Nucleus accumbens (tissue), 56 donors: ENCODE measurements at places on chromosomes 1 and 21.

DNA sequence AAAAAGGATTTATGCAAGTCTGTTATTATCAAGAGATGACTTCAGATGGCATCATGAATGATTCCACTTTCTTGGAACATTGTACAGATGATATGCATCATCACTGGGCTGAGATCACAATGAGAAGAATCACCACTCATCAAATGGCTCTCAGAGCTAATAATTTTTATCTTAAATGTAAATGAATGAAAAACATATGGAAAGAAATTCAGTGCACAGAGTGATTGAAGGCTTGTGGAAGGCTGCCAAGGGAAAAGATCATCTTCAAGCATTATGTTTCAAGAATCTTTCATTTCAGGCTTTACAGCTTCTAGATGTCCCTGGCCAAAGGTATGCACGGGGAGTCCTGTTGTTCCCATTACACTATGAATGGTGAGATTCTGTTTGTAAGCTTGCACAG lies 955.7 kb downstream of the TTLL7 start:
- DNase-seq: no peak

DNA sequence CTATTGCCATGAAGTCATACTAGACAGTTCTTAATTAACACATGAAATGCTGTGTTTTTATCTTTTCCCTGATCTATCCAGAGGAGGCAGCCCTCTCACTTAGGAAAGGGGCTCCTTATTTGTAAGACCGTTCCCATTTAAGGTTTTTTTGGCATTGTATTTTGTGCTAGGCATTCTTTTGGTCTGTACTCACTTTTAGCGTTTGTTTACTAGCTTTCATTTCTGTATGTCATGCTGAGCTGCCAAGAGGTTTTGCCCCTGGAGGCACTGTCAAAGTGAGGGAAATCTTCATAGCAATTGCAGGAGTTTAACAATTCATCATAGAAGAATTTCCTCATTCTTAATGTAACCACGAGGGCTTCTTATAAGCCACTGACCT lies 59.5 kb downstream of the MTR start:
- DNase-seq: no peak

GRCh38 chr1:20848162-20848561 lies 61.1 kb upstream of the HP1BP3 start:
- no peak for DNase-seq

DNA sequence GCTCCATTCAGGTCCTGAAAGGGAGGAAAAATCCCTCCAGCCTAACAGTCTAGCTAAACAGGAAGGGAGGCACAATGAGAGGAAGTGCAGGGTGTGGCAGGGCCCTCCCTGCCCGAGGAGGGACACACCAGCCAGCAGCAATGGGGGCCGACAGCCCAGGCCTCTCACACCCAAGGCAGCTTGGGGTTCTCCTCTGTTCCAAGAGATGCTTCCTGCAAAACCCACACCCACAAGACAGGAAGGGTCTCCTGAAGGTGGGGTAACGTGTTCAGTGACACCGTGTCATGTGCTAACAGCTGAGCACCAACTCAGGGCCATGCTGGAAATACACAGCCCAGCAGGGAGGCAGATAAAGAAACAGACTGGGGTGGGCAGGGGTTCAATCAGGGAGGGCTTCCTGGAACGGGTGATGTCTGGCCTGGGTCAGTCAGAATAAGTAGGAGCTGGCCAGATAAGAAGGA lies 10.2 kb downstream of the ECE1 start:
- no peak for DNase-seq

DNA sequence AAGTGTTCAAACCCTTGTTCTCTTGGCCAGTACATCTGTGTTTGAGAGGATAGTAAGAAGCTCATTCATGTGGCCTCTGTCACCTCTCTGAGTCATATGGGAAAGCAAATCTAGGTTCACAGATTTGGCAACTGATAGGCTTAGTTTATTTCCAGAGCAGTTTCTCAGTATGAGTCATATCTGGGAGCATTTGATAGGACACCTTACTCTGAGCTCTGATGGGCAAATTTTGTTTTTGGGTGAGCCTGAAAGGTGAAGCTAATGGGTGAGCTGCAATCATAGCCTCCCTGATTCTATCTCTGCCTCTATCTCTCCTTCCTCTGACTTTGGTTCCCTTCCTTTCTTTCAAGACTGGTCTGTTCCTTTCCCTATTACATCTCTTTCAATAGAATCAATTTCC lies 134.4 kb downstream of the S1PR1 start:
- DNase-seq: no peak

- DNase-seq: no peak
These were observed 97.6 kb downstream of the CC2D1B start for GRCh38 chr1:52268372-52268771.

GRCh38 chr1:155137154-155137949 lies 1.7 kb downstream of the SLC50A1 start:
- no peak for DNase-seq

DNA sequence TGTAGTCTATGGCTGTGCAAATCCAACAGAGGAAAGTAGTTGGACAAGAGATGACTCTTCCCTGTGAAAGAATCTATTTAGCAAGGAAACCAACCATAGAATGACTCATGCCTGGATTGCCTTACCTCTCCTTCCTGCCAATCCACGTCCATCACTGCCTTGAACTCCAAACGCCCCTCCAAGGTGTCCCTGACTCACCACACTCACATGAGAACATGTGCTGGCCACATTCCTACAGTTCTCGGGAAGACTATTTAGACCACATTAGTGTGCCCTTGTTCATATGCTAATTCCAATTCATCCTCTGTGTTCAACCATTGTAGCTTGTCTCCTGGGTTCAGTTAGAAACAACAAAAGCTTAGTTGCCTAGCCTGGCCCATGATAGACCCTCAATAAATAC lies 157.3 kb downstream of the SLC30A10 start:
- DNase-seq: no peak

- DNase-seq: no peak
These were observed 2.1 kb downstream of the ELK4 start for GRCh38 chr1:205629751-205630150.

- peak; percentile 76 for DNase-seq
These were observed 534 bp downstream of the SLC6A9 start for GRCh38 chr1:44030605-44031251.

GRCh38 chr1:11833900-11834299 lies 13.7 kb downstream of the NPPA start:
- DNase-seq: no peak

GRCh38 chr1:78096976-78097375 lies 51.2 kb downstream of the GIPC2 start:
- DNase-seq: no peak

DNA sequence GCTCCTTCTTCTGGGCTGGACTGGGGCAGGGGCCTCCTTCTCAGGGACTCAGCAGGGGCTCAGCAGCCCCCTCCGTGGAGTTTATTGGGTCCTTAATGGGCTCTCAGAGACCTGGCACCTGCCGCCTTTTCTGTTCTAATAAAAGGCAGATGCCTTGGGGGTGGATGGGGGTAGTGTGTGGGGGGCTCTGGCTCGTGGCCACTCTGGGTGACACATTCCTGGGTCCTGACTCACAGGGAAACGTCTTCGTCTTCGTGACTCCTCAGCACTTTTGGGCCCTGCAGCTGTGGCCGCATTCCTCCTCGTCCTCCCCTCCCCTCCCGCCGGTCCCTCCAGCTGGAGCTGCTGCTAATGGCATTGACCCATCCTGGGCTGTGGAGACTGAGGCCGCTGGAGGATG lies 107.8 kb upstream of the WNT4 start:
- no peak for DNase-seq

DNA sequence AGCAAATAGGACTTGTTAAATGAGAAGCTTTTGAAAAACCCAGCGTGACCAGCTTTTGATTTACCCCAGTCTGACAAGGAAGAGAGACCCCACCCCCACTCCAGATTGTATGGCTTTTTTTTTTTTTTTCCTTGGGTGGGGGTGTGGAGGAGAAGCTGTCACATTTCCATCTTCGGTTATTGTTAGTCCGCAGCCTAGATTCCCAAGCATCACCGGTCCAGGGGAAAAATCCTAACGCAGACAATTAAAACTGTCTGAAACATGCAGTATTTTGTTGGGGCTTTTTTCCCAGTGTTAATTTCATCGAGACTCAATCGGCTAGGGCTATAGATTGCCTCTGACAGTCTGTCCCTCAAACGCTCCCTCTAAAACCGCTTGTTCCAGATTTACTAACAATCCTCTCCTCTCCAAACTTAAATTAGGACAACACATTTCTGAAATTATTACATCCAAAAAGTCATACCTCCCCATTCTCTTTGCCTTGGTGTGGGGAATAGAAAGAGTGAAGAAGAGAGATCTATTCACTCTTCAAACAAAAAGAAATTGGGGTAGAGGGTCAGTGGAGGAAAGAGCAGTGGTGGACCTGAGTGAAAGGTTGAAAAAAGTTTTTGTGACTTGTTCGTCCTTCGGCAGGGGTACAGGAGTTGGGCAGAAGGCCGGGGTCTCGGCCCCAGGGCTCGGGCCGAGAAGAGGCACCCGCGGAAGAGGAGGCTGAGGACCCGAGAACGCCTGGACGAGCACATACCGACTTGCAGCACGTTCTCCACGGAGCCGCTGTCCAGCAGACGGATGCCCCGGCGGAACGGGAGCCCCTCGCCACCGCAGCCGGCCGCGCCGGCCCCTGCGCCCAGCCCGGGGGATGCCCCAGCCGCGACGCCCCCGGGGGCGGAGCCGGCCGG lies 1.1 kb downstream of the ZSWIM5 start:
- peak; percentile 33 for DNase-seq

DNA sequence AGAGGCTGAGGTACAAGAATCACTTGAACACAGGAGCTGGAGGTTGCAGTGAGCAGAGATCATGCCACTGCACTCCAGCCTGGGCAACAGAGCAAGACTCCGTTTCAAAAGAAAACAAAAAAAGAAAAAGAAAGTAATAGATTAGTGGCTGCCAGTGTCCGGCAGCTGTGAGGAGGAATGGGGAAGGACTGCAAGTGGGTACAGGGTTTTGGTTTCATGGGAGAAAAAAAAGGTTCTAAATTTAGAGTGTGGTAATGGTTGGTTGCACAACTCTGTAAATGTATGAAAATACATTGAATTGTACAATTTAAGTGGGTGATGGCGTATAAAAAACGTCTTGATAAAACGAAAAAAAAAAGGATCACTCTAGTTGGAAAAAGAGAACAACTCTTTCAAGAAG lies 6.7 kb downstream of the TAF1A start:
- no peak for DNase-seq

DNA sequence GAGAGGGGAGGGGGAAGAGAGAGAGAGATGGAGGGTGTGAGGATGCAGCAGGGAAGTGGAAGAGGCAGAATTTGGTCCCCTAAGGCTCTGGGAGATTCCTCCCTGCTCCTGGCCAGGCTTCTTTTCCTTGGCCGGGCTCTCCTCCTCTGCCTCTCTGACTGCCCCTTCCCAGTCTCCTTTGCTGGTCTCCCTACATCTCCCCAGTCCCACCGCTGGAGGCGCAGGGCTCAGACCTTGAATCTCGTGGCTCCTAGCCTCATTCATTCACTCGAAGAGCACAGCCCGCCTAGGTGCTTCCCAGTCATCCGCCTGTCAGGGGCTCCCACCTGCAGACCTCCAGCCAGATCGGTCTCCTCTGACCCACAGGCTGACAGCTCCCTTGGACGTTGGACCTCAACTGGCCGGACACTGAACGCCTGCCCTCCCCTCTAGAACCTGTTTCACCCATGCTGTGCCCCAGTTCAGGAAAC lies 76.5 kb downstream of the VWA5B1 start:
- no peak for DNase-seq

DNA sequence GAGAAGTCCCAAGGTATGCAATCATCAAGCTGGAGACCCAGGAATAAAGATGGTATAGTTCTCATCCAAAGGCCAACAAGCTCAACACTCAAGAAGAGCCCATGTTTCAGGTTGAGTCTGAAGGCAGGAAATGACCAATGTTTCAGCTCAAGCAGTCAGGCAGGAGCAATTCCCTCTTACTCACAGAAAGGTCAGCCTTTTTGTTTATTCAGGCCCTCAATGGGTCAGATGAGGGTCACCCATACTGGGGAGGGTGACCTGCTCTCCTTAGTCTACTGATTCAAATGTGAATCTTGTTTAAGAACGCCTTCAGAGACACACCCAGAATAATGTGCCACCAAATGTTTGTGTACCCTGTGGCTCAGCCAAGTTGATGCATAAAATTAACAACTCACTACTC lies 262.4 kb downstream of the USP25 start:
- no peak for DNase-seq

DNA sequence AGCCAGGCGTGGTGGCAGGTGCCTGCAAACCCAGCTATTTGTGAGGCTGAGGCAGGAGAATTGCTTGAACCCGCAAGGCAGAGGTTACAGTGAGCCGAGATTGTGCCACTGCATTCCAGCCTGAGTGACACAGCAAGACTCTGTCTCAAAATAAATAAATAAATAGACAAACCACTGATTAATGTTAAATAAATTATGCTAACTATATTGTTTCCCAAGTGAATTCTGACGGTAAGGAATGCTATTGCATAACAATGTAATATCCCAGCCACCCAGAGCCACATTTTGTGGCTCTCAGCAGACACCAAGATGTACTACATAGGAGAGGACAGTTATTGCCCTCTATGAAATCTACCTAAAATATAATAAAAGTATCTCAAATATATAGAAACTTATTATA lies 55.4 kb downstream of the LPGAT1 start:
- no peak for DNase-seq

DNA sequence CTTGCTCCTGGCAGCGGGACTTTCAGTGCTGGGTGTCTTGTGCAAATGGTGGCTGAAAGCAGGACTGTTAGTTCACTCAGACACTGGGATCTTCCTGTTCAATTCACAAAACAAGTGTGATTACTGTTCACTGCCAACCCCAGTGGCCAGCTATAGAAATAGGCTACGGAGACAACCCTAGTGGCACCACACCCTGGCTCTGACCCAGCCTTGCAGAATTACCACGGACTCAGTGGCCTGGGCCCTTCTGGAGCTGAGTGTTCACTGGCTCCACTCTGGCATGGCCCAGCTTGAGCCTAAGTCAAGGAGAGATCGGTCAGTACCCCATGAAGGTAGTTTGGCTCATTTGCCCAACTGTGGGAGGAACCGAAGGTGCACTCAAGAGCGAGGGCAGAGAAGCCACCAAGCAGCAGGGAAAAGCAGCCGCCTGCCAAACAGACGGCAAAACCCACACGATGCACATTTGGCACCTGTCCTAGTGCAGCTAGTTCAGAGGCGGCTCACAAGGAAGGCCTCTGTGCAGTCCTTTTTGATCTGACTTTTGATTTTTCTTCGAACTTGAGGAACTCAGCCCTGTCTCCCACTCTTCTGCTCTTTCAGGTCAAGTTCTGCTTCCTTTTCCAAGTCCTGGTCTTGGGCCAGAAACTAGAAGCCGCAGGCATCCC lies 5.9 kb downstream of the KIAA2013 start:
- DNase-seq: no peak

DNA sequence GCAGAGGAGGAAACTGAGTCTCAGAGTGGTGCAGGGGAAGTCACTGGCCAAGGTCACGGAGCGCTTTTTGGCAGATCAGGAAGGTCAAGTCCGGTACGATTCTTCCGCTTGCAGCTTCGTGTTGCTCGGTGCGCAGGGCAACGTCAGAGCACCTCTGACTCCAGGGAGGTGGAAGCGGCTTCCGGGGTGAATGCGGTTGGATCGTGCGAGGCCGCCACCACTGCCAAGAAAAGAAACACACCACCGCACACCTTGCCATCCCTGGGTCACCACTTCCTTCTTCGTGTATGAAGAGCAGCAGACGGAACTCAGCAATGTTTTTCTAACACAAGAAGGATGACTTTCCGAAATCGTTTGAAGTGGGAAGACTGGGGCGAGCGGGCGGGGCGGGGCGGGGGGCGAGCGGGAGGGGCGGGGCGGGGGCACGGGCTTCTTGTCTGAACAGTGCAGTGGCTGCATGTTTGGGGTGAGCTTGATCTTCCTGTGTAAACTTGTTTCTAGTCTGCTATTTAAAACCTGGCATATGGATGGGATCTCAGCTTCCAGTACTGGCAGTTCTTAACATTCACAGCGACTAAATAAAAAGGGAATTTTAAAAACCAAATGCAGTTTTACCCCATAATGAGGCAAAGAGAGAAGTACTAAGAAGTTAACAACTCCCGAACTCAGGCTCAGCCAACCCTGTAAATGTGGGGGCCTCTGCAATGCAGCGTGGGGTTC lies 300.0 kb downstream of the RRAGC start:
- DNase-seq: no peak
